ENCODE measurements at places on chromosomes 4 and X.

- DNase-seq = no peak
Measured at GRCh38 chr4:148238811-148239493, 203.3 kb downstream of the NR3C2 start.

GRCh38 chrX:143683486-143683885 lies 37.1 kb downstream of the SPANXN2 start:
- no peak for DNase-seq

- no peak for DNase-seq
Measured at GRCh38 chr4:73421708-73422457, 14.1 kb upstream of the AFP start.

DNA sequence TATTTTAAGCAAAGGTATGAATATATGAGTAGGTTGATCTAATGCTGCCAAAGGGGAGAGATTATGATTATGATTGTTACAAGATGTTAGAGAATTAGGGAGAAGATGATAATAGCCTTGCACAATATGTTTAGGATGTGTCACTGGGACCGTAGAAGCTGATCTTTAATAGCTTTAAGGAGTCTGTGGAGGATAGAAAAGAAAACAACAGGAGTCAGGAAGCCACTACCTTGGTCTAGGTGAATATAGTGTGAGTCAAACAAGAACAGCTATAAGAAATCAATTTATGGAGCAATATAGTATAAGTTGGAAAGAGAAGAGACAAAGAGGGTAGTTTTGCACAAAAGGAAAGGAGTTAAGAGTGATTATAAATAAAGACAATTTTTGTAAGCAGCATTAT lies 232.7 kb downstream of the FSTL5 start:
- DNase-seq = no peak

DNA sequence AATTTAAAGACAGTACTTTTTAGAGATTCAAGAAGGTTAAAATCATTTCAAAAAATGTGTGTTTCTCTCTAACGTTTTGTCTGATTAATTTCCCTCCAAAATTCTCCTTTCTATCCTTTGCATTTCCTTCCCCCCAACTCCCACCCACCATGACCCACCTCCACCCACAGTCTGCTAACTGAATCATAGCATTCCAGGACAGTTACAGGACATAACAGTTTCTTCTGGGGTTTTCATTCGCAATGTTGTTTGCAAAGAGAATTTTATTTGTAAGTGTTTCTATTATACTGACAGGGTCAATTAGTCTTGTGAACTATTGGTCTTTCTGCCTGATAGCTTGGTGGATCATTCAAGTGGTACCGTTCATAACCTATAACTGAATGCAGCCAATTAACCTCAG lies 53.7 kb downstream of the ANAPC10 start:
- no peak for DNase-seq

DNA sequence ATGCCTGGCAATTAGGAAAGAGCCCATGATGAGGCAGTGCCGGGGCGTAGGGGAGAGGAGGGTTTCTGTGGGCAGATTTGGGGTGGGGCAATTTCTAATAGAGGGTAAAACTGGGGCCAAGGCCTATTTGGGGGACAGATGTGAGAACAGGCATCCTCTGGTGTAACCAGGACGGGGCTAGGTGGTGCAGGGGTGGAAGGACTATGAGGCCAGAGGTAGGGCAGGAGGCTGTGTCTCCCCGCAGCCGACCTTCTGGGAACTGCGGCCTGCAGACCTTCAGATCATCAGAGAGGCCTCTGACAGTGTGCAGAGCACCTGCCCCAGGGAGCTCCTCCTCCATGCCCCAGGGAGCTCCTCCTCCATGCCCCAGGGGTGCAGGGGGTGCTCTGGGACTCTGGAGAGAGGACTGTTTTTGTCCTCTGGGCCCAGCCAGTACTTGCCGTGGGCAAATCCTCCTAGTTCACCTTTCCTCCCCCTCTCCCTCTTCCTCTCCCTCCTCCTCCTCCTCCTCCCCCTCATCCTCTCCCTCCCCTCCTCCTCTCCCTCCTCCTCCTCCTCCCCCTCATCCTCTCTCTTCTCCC lies 101.9 kb downstream of the SORCS2 start:
- DNase-seq = no peak

All from activated CD8-positive, alpha-beta memory T cell treated with anti-CD3 and anti-CD28 coated beads for 48 hours (primary cell).